ENCODE measurements at places on chromosomes 2 and 18.

DNA sequence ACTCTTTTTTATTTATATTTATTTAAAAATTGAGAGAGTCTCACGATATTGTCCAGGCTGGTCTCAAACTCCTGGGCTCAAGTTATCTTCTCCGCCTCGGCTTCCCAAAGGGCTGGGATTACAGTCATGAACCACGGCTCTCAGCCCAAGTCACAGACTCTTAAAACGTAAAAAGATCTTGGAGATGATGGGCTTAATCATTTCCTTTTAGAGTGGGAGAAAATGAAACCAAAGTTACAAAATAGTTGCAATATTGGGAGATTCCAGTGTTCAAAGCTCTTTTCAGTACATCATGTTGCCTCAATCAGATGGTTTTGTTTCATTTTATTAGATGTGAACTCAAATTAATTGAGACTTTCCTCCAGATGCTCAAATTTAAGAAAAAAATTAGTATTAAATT, 151.4 kb upstream of the XPO1 start:
- no peak for DNase-seq

DNA sequence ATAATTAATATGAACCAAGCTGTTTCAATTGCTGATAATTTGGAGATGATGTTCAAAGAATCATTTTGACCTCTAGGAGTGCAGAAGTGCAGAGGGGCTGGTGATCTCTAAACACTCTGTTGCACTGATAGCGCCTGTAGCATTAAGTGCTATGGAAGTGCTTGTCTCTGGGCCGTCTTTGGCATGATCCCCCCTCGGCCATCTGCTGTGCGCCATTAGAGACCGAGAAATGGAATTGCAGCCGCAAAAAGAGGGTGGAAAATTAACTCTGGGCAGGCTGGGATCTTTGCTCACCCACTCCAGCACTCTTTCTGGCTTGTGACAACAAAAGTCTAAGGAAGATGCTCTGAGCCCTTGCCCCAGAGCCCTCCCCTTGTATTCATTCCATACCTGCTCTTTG, 23.4 kb downstream of the AKAIN1 start:
- DNase-seq, result no peak

- no peak for DNase-seq
These were observed 168.0 kb downstream of the TMEFF2 start for GRCh38 chr2:192026825-192027120.

- DNase-seq, result no peak
These were observed 95.2 kb downstream of the CAMKMT start for GRCh38 chr2:44456946-44457345.

DNA sequence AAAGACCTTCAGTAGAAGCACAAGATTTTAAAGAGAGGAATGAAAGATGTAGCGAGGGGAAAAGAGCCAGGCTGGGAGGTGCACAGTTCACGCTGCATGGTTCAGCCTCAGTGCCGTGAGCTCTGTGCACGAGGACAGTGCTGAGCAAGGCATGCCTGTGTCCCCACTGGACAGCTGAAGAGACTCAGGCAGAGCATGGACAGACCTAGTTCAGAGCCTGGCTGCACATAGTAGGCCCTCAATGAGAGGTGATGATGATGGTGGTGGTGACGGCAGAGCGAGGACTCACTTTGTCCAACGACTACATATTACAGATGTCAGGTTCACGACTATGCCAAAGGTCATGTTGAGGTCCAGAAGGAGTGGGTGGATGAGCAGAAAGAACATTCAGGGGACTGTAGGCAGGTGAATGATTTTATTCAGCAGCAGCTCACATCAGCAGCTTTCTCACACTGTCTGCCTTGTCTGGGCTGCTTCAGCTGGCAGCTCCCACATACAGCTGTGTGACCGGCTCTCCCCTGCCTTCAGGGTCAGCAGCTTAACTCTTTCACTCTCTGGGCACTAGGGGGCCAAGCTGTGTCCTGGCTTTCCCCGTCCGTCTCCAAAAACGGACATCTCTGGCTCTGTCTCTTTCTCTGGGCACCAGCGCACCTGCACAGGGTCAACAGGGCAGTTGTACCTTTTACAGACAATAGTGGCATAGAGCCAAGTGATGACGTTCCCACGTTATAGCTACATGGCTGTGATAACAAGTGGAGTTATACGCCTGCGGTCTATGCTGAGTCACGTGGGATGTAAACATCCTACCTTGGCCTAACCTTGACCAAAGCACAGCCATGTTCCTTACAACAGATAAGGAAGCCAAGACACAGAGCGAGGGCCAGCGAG, 128.8 kb upstream of the MSH6 start:
- DNase-seq, result peak; percentile 31

DNA sequence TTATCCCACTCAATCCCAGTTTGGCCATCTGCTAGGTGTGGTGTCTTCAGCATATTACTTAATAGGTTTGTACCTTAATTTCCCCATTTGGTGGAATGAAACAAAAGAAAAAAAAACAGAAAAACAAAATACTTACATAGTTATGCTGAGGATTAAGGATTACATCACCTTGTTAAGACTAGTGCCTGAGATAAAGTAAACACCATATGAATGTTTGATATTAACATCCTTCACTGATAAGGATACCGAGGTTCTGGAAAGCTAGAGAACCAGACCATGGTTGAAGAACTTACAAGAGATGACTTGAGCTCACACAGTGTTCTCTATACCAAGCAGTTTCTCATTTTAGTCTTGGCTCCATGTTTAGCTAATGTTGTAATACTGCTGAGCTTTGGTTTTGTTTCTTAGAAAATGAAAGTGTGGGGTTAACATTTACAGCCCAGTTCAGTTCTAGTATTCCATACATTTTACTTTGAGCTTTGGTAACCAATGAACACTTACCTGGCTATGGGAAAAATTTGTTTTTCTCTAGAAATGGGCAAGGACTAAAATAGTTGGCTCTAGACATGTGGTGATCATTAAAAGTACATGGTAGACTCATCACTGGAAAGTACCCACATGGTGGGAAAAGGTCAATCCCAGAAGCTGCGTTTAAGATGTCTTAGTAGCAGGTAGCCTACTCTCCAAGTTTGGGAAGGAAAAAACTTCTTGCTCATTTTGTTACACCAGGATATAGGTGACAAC, 5.8 kb upstream of the GPD2 start:
- no peak for DNase-seq

GRCh38 chr2:8624855-8625398, 56.9 kb upstream of the ID2 start:
- DNase-seq, result no peak

- no peak for DNase-seq
These were observed 104.3 kb downstream of the PRKCE start for GRCh38 chr2:45755585-45756335.

- DNase-seq, result no peak
These were observed 15.0 kb upstream of the KCNG2 start for GRCh38 chr18:79782566-79783308.

DNA sequence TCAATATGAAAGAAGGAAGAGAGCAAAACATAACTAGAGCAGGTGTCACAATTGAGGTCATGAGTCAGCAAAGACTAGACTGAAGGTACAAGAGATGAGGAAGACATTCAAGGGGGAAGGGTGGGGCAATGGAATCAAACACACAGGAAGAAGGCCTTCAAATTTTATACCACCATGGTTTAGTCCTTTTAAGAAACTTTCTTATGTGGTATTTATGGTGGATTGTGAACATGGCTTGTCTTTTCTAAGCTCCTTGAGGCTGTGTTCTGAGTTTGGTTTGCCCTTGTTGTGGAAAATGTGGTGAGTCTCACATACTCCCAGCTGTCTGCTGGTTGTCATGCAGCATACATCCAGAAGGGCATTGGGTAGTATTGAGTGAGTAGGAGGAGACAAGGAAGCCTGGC, 62.1 kb downstream of the NABP1 start:
- DNase-seq, result no peak

GRCh38 chr2:71850306-71850801, 297.3 kb downstream of the CYP26B1 start:
- DNase-seq, result no peak

DNA sequence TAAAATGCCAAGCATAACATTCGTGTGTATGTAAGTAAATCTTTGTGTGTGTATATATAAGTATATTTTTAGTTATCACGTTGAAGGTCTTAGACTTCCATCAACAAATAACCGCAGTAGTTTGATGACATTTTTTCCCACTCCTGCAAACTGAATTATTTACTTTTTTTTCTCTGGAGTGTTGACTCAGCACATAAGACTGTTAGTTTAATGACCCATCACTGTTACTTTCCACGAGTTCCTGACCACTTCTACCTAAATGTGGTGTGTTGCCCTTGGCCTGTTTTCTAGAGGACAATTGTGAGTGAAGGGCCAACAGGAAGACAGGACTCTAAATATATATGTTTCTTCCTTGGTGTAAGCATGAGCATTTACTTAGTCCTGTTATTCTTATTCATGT, 71.3 kb upstream of the TXNDC2 start:
- no peak for DNase-seq

DNA sequence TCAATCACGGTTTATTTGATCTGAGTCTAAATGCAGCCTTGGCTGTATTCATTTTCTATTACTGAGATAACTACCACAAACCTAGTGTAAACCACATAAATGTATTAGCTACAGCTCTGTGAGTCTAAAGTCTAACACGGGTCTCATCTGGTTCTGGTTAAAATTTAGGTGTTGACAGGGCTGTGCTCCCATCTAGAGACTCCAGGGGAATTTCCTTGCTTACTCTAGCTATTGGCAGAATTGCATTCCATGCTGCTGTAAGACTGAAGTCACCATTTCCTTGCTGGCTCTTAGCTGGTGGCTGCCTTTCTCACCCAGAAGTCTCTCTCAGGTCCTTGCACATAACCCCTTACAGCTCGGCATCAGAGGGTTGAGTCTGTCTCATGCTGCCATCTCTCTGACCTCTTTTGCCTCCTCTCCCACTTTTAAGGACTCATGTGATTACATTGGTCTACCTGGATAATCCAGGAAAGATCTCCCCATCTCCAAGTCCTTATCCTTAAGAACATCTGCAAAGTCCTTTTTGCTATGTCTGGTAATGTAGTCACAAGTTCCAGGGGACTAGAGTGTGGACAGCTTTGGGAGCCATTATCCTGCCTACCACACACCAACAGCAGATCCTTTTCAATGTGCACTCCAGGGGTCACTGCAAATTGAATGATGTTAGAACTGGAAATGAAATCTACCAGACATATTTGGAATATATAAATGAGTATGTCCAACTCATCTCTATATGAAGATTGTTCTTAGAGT, 207.0 kb upstream of the AGAP1 start:
- DNase-seq, result no peak

GRCh38 chr2:3377279-3377611, 373 bp downstream of the EIPR1 start:
- no peak for DNase-seq

DNA sequence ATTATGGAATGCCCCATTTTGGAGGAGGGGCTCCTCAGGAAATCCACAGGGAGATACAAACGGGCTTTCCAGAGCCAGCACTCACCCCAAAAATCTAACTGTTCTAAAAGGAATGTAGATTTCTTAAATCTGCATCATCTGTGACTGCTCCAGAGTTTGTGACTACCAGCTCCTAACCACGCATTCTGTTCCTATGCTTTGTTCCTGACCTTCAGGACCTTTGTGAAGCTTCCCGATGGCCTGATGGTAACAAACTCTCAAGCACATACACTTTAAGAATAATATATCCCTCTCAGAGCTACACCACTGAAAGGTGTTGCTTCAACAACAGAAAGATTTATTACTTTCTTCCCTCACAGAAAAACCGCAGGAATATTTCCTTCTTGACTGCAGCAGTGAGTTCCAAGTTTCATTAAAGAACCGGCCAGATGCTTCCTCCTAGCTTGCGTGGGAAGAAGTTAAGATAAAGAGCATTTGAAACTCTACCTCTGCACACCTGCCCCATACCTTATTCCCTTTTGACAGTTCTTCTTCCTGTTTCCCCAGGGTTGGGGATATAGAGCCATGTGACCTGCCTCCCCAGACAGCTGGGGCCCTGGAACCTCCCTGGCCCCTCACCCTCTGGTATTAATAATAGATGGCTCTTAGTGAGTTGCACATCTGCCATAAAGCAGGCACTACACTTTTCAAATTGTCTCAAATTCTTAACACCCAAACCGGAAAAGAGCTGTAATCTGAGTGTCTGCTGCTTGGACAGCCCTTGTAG, 40.2 kb upstream of the EML4 start:
- DNase-seq, result no peak

- DNase-seq, result no peak
These were observed 145.3 kb upstream of the SMAD7 start for GRCh38 chr18:49096021-49096420.

- no peak for DNase-seq
These were observed 473.0 kb downstream of the CCDC85A start for GRCh38 chr2:56656826-56657225.

DNA sequence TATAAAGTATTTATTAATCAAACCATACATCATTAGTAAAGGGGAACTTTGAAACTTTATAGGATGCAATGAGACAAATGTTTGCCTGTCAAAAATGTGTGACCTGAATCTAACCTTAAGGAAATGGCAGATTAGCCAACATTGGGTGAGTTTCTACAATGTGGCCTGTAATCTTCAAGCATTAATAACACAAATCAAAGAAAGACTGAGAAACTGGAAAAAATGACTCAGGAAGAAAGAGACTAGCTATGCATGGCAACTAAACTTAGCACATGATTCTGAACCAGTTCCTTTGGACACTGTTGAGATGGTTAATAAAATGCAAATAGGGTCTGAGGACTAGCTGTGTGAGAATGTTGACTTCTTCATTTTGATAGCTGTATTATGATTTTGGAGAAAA, 628.6 kb upstream of the ID2 start:
- no peak for DNase-seq

GRCh38 chr2:236165842-236166795, 2.1 kb downstream of the GBX2 start:
- DNase-seq, result peak; percentile 23

DNA sequence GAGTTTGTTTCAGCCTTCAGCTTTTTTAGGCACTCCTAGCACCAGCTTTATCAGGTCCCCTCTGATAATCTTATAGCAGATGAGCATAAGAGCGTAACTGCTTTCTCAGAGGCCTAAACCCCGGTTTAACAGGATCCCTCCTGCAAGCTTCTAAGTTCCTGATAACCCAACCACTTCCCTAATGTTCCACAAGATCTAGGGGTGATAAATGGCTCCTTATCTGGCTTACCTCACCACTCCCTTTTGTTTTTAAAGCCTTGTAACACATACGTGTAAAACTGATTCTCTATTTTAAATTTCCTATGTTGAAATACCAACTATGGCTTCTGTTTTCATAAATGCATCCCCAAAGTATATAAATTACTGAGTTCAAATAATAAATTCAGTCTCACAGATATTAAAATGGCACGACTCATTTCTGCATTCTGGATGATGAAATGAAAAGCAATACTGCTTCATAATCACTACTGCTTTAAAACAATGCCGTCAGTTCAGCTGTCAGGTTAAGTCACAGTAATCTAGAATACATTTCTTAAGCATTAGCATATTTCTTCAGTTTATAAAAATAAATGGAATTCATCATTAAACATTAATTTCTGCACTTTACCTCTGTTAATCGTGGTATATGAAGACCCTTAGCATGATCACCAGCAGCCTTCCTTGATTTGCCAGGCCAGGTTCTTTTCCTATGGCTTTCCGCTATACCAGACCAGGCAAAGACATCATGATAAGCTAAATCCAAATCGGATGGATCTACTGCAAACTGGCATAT, 126.3 kb downstream of the C2orf74 start:
- no peak for DNase-seq

GRCh38 chr2:47265751-47266231, 110.7 kb upstream of the STPG4 start:
- DNase-seq, result no peak
